ENCODE measurements at places on chromosomes 5 and 9. TPM values are rescaled to one million over a fixed set of nuclear protein-coding genes. Genes with fewer than 3 reads are reported as not detected.

Gene NEUROG1
- total RNA-seq: not detected

Gene KLF9
- 19.0 TPM for total RNA-seq

Gene MRPL36
- 43.2 TPM for total RNA-seq

Gene PCDHGB6
- total RNA-seq: 11.9 TPM

Gene HSPB3
- 210 TPM for total RNA-seq

Gene SMIM33
- total RNA-seq: not detected

Gene TNFSF8
- 0.86 TPM for total RNA-seq

Gene ZNF618
- 1.7 TPM for total RNA-seq

Gene CDKN2B-AS1
- not detected for total RNA-seq

Gene C5orf34
- total RNA-seq: 0.22 TPM

Gene MLANA
- total RNA-seq: not detected

Gene CDKN2B
- 3.6 TPM for total RNA-seq

Gene NDUFS4
- 117 TPM for total RNA-seq

Gene DPYSL3
- 51.1 TPM for total RNA-seq

Gene ANAPC2
- total RNA-seq: 32.5 TPM

Gene ZNG1C
- total RNA-seq: 14.0 TPM
